Memory B cell (primary cell): ENCODE measurements at places on chromosomes 1 and 21.

DNA sequence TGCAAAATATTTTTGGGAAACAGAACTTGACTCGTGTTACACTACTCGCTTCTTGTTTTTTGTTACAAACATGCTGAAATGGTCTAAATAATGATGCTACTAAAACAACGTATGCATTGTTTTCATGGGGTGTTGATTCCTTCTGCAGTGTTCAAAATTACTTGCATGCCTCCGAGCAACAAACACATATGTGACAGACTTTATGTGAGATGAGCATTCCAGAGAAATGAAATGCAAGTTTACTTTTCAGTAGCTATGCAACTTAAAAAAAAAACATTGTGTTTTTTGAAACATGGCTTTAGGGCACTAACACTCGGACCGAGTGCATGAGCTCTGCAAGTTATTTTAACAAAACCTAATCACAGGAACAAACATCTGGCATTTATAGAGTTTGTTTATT is 84.8 kb downstream of the CAMTA1 start:
- H3K36me3 ChIP-seq: peaks cover 7% of the 10 kb centered on the region
- DNase-seq: no peak
- H3K27me3 ChIP-seq: no peaks in the 10 kb centered on the region
- H3K27ac ChIP-seq: no peak overlapping the region

DNA sequence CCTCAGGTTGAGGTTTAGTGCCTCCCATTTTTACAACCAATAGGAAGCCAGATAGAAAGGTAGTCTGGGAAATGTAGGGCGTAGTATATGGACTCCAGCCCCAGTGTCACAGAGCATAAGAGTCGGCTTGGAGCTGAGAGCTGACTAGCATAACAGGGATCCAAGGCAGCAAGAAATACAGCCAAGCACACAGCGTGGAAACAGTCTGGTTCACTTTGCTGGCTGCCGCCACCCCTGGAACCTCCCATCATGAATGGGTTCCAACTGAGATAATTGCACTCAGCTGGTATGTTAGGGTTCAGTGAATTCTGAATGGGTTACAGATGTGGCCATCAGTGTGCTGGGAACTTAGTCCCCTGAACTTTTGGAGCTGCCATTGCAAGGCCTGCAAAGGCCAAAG is 76.7 kb upstream of the GPR88 start:
- H3K36me3 ChIP-seq: peaks cover 8% of the 10 kb centered on the region
- no peaks in the 10 kb centered on the region for H3K27me3 ChIP-seq
- H3K4me1 ChIP-seq: peaks cover 12% of the 10 kb centered on the region
- H3K27ac ChIP-seq: no peak overlapping the region
- H3K4me3 ChIP-seq: no peak overlapping the region

- DNase-seq: no peak
- H3K27ac ChIP-seq: no peak overlapping the region
- H3K36me3 ChIP-seq: no peaks in the 10 kb centered on the region
Measured at GRCh38 chr1:229223498-229223897, 47.4 kb upstream of the RAB4A start.

- peak within 1 kb of the TSS; percentile 89 for H3K27ac ChIP-seq
- peaks cover 6% of the 10 kb centered on the region for H3K36me3 ChIP-seq
- DNase-seq: peak; percentile 58
- peak within 1 kb of the TSS; percentile 94 for H3K4me3 ChIP-seq
- no peaks in the 10 kb centered on the region for H3K27me3 ChIP-seq
- H3K4me1 ChIP-seq: peaks cover 34% of the 10 kb centered on the region
Measured at GRCh38 chr1:108199781-108200686, at the start of gene SLC25A24. Gene SLC25A24 (minus strand): TSS chr1:108200343. CDS start chr1:108200138, 205 bp downstream.

DNA sequence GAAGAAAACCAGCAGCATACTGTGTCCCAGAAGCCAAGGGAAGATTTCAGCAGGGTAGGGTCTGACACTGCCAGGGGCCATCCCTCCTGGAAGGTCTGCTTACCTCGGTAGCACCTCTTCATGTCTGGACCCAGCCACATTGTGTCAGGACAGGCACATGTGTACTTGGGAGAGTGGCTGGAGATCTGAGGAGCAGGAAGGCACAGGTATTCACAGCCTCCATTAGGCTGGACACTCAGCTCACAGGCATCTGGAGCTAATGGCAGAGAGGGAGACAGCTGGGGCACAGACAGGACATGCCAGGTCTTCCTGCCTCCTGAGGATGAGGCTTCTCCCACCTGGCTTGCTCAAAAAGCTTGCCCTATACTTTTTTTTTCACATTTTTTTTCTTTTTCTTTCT is 19.9 kb upstream of the MAGOH start:
- H3K4me3 ChIP-seq: no peak overlapping the region
- no peaks in the 10 kb centered on the region for H3K27me3 ChIP-seq
- DNase-seq: no peak
- H3K36me3 ChIP-seq: peaks cover 4% of the 10 kb centered on the region
- H3K4me1 ChIP-seq: peaks cover 11% of the 10 kb centered on the region

- no peak for DNase-seq
- H3K4me1 ChIP-seq: no peaks in the 10 kb centered on the region
- H3K36me3 ChIP-seq: no peaks in the 10 kb centered on the region
- no peak overlapping the region for H3K4me3 ChIP-seq
- no peak overlapping the region for H3K27ac ChIP-seq
Measured at GRCh38 chr1:29655945-29656850, 419.9 kb downstream of the PTPRU start.

DNA sequence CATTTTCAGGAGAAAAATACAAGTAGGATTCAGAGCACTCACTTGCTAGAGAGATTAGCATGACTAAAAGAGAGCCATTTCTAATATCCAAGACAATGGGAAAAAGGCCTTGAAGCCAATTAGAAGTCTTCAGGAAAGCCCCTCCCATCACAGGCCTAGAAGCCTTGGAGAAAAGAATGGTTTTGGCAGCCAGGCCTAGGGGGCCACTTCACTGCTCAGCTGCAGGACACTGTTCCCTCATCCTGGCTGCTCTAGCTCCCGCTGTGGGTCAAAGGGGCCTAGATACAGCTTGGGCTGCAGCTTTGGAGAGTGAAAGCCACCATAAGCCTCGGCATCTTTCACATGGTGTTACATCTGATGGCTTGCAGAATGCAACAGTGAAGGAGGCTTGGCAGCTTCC is 62.8 kb downstream of the RGS4 start:
- H3K27me3 ChIP-seq: no peaks in the 10 kb centered on the region
- H3K27ac ChIP-seq: no peak overlapping the region
- DNase-seq: no peak
- H3K36me3 ChIP-seq: no peaks in the 10 kb centered on the region
- no peak overlapping the region for H3K4me3 ChIP-seq

GRCh38 chr1:23114424-23115079 is 54.1 kb downstream of the LUZP1 start:
- no peak overlapping the region for H3K4me3 ChIP-seq
- no peaks in the 10 kb centered on the region for H3K27me3 ChIP-seq
